Activated CD4-positive, alpha-beta memory T cell treated with anti-CD3 and anti-CD28 coated beads, Interleukin-2, amount 10 ng/mL, durations not matched to agents 7 days and 5 days (primary cell): ENCODE measurements at places on chromosomes 12 and 14.

GRCh38 chr12:113796852-113797534 is 169.1 kb downstream of the RBM19 start:
- no peak for DNase-seq

- DNase-seq = no peak
Observed at GRCh38 chr14:67389275-67389674, 22.7 kb downstream of the PLEK2 start.

- no peak for DNase-seq
Observed at GRCh38 chr14:104924421-104925213, at the start of gene PLD4. TSS of gene PLD4 (plus strand) at chr14:104924879. CDS start at chr14:104927141, 2,262 bp downstream.

DNA sequence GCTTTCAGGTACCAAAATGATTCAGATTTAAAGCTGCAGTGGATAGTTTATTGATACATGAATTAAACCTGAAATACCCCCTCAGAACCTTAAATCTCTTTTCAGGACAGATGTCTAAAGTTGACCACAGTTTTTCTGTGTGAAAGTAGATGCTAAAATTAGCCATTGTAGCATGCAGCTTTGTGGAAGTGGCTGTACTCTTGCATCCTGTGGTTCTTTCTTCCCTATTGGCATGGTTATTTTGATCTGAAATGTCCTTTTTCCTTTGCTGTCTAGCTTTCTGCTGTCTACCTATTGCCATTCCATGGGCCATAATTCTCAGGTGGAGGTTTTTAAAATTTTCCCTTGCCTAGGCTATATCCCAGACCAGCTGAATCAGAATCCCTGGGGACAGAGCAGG is 455.6 kb downstream of the ZFP36L1 start:
- no peak for DNase-seq

DNA sequence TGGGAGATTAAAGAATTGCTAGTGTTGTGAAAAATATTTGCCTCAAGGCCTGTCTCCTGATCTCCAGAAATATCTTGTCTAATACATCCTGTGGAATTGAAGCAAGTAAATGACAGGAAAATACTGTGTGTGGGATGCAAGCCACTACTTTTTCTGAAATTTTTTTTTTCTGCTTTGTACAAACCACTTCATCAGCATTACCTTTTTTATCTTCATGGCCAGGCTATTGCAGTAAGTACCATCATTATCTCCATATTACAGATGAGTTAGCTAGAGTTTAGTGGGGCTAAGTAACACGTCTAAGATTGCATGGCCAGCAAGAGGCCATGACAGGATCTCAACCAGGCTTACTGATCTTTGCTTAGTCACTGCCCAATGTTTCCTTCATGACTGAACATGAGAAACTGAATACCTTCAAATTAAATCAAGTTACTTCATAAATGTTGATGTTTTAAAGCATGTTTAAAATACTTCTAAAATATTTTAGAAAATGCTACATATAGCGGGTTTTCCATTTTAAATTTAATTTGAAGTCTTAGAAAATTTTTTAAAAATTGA is 273.7 kb downstream of the SLC6A15 start:
- no peak for DNase-seq

GRCh38 chr14:94655169-94655710 is 43.0 kb downstream of the SERPINA3 start:
- DNase-seq = no peak

DNA sequence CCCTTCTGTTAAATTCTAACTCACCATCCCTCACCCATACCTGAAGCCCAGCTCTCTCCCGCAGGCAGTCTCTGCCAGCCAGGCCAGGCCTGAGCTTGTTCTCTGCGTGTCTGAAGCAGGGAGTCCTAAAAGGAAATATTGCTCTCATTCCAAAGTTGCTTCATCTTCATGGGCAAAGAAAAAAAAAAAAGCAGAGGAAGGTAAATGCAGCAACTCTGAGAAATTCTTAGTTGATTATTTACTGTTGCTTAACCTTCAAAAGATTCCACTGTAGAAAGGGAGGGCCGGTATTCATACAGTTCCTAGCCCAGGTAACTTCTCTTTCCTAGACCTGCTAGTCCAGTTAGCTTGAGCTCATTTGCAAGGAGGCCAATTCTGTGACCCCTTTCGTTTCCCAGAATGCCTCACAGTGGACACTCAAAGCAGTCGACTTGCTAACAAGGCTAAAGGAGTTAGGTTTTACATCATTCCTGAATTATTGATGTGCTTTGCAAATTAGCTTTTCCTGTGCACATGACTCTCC is 193.5 kb upstream of the EEA1 start:
- no peak for DNase-seq

DNA sequence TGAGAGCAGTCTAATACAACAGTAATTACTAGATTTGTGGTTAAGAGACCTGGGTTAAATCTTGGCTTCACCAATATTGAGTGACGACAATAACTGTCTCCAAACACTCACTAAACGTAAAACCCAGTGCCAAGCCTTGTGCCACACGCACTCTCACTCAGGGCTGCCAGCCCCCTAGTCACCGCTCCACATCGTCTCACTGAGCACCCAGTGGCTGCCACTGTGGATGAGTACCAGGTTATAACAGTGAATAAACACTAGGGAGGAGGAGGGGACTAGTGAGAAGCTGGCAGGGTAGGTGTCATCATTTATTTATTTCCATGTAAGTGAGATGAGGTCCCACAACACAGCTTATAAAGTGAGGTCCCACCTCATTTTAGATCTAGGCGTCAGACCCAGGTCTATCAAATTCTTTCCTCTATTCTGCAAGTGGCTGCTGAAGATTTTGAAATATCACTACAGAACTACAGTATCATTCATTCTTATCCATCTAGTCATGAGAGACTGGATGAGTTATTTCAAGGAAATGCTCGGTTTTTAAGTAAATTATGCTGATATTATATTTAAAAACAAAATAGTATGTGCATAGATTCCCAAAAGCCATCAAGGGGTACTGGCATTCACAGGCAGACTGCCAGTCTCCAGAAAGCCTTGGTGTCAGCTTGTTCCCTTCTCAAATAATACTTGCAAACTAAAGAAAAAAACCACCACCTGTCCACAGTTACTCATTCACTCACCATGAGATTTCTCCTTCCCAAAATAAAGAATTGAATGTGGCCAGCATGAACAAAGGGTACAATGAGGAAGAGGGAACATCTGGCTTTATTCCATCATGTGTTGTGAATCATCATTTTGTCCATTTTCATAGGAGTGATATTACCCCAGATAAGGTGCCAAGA is 84.0 kb downstream of the PTPN21 start:
- DNase-seq = no peak

GRCh38 chr14:69012256-69012953 is 33.3 kb upstream of the ACTN1 start:
- no peak for DNase-seq
